Sciatic nerve (tissue), 2 donors: ENCODE measurements at places on chromosomes 13 and 19.
A peak's percentile ranks its signal among the peaks of the same experiment; 100 is the strongest.

- peak; percentile 85 for DNase-seq
These were observed 5.1 kb downstream of the GRIN2D start for GRCh38 chr19:48398375-48399235.

- DNase-seq = no peak
These were observed 73.9 kb downstream of the MZT1 start for GRCh38 chr13:72653506-72653905.

DNA sequence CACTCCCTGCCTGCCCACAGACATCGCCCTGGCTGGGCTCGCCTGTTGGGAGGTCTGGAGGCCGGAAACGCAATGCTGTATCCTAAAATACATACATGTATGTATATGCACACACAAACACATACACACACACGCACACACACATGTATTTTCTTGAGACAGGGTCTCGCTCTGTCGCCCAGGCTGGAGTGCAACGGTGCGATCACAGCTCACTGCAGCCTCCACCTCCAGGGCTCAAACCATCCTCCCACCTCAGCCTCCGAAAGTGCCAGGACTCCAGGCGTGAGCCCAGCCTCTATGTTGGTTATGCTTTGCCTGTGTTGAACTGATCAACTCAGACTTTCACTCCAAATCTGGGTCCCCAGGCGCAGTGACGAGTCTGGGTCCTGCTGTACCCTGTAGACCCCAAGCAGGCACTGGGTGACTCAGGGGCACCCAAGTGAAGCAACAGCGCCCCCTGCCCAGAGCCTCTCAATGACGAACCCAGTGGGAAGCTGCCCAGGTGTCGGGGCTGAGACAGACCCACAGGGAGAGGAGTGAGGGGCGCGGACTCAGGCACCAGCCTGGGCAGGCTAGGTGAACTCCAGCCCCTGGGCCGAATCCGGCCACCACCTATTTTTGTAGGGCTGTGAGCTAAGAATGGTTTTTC, 27.4 kb upstream of the CACTIN start:
- no peak for DNase-seq

DNA sequence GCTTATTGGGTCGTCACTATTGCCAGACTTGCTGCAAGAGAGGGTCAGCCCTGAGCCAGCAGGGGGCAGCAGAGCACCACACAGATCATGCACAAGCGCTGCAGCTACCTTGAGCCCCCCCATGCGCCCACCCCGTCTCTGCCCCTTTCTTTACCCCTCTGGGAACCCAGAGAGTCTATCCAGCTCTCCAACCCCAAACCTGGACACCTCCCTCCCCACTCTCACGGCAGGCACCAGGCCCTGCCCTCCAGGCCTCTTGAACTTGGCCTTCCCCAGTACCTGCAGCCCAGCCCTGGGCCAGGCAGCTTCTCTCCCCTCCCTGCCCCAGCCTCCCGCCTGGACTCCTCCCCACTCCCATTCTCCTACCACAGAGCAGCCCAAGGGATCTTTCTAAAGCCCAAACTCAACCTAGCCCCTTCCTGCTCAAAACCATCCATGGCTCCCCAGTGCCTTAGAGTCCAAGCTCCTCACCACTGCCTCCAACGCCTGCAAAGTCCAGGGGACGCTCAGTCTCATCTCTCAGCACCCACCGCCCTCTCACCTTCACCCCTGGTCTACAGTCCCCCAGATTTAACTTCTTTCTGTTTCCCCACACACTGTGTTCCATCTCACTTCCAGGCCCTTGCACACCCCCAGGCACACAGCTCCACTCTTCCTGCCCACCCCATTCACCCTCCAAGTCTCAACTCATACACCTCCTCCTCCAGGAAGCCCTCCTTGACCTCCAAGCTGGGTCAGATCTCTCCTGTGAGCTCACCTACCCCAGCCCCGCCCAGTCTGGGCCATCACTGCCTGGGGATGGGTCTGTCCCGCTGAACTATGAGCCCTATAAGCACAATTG, 9.4 kb upstream of the CEACAM16 start:
- DNase-seq = peak; percentile 88

DNA sequence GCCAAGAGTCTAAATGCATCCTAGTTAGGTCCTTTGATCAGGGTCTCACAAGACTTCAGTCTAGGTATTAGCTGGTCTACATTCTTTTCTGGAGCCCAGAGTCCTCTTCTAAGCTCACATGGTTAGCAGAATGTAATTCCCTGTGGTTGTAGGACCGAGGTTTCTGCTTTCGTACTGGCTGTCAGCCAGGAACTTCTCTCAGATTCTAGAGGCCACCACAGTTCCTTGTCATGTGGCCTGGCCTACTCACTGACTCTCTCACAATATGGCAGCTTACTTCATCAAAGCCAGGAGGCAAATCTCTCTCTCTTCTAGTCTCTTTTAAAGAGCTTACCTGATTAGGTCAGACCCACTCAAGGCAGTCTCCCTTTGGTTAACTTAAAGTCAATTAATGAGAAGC, 82.9 kb downstream of the POU4F1 start:
- DNase-seq = no peak

GRCh38 chr13:73701160-73701559, 433.0 kb downstream of the KLF12 start:
- DNase-seq = no peak

DNA sequence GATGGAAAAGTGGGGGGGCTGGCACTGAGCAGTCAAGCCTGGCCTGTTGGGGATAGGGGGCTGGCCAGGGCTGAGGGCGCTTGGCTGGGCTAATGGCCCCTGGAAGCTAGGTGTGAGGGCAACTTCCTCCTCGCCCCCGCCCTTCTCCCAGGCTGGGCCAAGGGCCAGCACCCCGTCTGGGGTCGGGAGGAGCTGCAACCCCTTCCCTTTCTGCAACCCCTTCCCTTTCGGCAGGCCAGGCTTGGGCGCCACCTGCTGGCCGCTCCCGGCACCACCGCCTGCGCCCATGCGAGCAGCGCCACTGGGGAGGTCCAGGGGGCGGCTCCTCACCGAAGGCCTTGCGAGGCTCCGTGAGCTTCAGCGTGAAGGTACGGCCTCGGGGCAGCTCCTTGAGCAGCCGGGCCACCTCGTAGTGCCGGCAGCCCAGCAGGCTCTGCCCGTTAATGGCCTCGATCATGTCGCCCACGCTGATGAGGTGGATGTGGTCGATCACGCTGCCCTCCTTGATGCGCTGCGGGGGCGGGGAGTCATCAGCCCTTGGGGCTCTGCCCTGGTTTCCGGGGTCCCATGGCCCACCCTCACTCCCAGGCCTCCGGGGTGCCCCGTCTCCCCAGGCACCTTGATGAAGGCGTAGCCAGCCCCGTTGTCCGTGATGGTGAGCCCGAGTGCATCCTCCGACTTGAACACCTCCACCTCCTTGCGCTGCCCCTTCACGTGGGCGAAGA, 5.0 kb upstream of the PTGER1 start:
- no peak for DNase-seq

GRCh38 chr13:33496336-33496735, 210.8 kb upstream of the STARD13 start:
- no peak for DNase-seq

DNA sequence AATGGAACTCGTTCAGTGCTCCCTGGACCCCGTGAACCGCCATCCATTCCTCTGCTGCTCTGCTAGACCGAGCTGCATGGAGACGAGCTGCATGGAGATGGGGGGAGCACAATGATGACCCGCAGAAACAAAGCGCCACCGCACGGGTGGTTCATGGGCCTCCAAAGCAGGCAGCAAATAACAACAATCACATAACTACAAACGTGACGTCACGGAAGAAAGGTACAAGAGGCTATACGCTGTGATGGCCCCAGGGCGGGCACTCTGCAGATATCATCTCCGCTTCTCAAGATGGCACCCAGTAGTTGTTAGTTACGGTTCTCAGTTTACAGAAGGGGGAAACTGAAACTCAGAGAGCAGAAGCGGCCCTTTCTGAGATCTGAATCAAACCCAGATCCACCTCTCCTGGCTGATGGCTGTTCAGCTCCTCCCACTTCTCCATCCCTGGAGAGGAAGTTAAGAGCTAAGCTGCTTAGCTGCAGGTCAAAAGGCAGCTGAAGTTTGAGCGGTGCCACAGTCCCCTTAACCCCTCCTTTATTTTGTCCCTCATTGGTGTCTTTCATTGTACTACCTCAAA, 1.7 kb downstream of the ATP13A1 start:
- DNase-seq = no peak

- no peak for DNase-seq
These were observed 319.5 kb downstream of the SHISA2 start for GRCh38 chr13:25732111-25732865.

DNA sequence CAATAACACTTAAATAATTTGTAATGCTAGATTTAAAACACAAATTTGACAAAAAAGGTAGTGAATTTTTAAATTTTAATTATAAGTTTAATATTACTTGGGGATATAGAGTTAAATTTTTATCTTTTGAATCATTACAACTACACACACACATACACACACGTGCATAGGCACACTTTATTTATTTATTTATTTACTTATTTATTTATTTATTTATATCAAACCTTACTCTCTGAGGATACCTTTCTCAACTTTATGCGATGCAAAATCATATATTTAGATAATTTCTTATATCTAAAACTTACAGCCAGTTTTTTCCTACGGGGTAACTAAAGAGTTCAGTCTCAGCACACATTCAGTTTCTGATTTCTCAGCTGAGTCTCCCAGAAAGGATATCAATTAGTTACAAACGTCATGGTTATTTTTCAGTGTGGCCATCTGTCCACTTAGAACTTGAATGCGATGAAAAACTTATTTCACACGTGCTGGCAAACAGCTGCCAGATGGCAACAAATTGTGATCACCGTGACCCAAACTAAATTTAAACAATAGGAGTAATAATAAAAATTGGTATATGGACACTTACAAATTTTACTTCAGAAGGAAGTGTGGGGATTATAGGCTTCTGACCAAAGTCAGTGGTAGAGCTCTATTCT, 683.1 kb upstream of the PRR20A start:
- DNase-seq = no peak

- DNase-seq = no peak
These were observed 7.1 kb upstream of the HSH2D start for GRCh38 chr19:16136185-16136999.

GRCh38 chr13:72255908-72256307, 388.9 kb upstream of the DACH1 start:
- no peak for DNase-seq

DNA sequence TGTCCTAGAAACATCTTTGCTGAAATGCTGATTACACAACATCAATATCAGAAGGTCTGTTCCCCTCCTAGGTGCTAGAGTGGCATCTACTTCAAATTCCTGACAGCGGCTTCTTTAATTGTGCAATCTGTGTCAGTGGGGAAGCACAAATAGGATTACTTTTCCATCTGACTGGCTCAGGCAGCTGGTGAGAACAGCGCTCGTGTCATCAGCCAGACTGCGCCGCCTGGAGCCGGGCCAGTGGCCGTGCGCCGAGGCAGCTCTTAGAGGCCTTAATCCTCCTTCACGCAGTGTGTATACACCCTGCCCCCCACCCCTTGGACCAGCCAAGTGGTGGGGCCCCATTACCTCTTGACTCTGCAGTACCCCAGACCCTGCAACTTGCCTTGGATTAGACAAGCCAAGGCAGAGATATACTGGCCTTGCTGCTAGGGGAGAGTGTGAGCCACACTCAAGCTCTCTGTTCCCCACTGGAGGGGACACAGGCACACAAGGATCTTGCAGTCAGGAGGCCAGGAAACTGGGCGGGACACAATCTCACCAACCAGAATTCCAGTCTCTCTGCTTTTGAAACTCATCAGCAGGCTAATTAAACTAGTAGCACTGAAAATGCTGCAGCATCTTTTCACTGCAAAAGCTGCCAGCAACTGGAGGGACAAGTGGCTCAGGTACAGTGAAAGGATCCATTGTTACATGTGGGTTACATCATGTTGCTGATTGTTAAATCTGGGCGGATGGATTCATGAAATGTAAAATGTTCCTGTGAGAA, 48.9 kb upstream of the EPHX3 start:
- peak; percentile 86 for DNase-seq

GRCh38 chr13:44159633-44160279, 213.9 kb upstream of the SERP2 start:
- no peak for DNase-seq

DNA sequence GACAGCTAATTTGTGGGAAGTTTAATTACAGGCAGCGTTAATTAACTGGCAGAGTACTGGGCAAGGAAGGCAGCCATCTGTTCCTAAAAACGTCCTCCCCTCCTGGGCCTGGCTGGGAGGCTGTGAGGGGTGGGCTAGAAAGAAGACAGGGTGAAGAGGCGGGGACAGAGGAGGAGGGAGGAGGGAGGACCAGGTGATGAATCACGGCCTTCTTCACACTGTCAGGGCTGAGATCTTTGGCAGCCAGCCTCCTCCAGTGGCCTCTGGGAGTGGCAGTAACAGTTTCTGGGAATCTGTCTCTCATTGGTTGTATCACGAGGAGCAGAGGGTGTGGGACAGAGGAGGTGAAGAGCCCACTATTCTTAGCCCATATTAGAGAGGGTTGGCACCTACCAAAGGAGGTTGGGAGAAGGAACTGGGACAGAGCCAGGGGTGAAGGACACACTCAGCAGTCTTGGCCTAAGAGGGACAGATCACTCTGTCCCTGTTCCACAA, 9.6 kb upstream of the ZNRF4 start:
- no peak for DNase-seq

- peak; percentile 74 for DNase-seq
These were observed 17.3 kb downstream of the UPF1 start for GRCh38 chr19:18848878-18849661.

- DNase-seq = peak; percentile 91
These were observed 18.7 kb downstream of the PAF1 start for GRCh38 chr19:39372047-39372802.

GRCh38 chr19:13022111-13022858, 27.0 kb downstream of the NFIX start:
- no peak for DNase-seq

DNA sequence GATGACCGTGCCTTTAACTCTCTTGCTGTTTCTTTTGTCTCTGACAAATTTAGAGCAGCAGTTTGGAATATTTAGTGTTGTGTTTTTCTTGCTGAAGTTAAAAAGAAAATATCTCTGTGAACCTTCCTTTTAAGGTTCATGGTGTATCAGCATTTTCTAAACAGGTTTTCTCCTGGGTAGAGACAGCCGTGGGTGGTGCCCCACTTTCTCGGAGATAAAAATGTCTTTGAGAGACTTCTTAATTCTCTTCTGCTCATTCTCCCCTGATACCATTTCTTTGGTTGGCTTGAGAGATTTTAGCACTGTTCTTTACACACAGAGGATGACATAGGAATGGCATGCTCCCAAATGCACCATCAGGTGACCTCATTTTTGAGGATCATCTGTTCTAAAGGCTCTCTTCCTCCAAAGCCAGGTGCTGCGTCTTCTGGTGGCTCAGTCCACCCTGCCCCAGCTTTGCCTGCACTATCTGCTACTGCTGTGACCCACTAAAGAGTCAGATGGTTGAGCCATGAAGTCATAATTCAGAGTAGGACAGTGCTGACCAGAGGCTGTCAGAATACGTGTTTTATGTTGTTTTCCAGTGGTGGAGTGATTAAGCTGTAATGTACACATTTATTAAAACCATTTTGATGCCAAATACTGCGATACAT, 90.3 kb upstream of the SLC10A2 start:
- DNase-seq = no peak

GRCh38 chr19:16022251-16022650, 54.0 kb upstream of the TPM4 start:
- DNase-seq = no peak
